ENCODE measurements at places on chromosomes 11 and 22.

GRCh38 chr11:122109932-122110331 is 6.1 kb downstream of the BLID start:
- no peak for DNase-seq

- DNase-seq = no peak
These were observed 2.8 kb downstream of the IL17RA start for GRCh38 chr22:17087498-17088131.

- DNase-seq = no peak
These were observed 721.4 kb downstream of the FAM181B start for GRCh38 chr11:82012276-82012675.

DNA sequence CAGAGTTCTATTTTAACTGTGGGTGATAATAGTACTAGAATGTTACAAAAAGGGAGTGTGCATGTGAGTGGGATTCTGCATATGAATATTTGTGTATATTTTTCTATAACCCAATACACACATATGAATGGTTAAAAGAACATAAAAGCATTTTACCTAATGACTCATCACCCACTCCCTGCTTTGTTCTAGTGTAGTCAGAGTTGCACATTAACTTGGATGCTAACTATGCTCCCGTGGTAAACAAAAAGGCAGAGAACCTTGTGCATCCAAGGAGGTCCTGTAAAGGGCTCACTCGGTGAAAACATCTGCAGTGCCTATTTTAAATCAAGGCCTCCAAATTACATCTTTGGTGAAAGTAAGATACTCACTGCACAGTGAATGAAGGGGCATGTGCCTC is 1289.4 kb downstream of the LRRC4C start:
- no peak for DNase-seq

GRCh38 chr11:80815752-80816453 is 1375.1 kb upstream of the TENM4 start:
- DNase-seq = no peak

DNA sequence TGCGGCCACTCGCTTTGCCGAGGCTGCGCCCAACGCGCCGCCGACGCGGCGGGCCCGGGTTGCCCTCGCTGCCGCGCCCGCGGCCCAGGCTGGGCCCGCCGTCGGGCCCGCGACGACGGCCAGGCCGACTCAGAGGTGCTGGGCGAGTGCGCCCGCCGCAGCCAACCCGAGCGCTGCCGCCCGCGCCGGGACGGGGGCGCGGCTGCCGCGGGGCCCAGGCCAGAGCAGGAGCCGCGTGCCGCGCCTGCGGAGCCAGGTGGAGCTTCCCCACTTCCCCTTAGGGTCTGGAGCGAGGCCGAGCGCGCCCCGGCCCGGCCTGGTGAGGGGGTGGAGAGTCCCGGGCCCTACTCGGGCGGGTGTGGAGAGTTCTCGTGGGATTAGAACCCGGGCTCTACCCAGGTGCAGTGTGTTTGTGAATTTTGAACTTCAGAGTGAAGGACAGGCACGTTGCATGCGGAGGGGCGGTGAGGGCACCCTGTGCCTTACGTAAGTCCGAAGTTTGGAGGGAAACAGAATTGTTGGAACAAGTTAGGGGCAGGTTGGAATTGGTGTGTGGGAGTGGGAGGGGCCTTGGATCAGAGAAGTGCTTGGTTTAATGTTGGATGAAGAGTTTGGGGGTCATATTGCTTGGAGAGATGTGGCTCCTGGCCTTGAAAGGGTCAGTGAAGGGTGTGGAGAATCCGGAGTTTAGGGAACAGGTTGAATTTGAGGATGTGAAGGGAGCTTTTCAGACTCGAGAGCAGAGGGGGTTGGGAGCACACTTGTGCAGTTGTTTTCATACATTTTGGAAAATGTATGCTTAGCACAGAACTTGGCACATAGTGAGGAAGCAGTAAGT is 697 bp downstream of the RNF169 start:
- DNase-seq = peak; percentile 34

DNA sequence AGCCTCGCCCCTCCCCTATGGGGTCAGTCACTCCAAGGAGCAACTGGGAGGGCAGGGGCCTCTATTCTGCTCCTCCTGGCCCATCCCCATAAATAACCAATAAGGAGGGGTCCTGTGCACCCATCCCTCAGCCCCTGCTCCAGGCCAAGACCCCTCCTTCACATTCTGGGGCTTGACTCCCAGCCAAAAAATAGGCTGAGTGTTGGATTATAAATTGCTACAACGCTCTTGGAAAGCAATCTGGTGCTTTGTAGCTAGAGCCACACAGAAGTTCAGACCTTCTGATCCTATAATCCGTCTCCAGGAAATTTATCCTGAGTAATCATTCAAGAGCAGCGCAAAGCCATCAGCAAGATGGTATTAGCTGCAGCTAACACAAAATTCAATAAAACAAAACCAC is 42.5 kb downstream of the ABCC8 start:
- DNase-seq = no peak

GRCh38 chr11:74388678-74389327 is 9.4 kb downstream of the PGM2L1 start:
- DNase-seq = peak; percentile 75

DNA sequence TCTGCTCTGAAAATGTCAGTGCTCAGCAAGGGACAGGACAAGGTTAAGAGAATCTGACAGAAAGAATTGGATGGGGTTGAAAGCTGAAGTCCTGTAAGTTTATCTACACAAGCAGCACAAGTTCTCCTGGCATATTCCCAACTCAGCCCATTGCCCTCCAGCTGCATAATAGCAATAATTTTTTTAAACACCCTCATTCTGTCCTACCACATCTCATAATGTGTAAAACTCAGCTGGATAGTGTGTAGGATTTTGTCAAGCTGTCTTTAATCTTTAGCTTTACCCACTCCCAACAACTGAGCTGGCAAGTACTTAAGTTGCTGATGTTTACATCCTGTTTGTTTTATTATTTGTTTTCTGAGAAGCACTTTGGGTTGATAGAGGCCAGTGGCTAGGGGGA is 158.9 kb downstream of the CADM1 start:
- DNase-seq = no peak

DNA sequence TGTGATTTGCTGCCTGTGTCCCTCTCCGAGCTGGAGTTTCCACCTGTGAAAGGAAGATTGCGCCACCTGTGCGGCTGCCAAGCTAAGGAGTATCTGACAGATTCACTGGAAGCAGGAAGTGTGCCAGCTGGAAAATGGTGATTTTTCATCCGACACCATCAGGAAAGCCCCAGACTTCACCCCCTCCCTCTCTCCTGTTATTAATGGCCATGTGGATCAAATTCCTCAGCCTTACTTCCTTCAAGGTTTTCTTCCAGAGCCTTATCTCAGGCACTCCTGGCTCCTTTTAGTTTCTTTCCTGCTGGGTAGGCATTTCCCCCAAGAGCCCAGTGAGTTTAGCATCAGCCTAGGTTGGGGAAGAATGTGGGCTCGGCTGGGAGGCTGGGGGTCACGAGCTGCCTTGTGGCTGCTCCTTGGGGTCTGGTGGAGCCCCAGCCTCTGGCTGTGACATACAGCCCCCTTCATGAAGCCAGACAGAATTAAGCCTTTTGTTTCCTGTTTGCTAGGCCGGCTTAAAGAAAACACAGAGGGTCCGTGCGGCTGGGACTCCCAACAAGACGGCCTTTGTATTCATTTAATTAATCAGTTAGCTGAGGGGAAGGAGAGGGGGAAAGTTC is 37.1 kb downstream of the PKNOX2 start:
- DNase-seq = peak; percentile 80

GRCh38 chr11:83007909-83008580 is 63.7 kb downstream of the RAB30 start:
- no peak for DNase-seq

GRCh38 chr22:42926104-42926503 is 69.0 kb upstream of the ARFGAP3 start:
- DNase-seq = no peak

- DNase-seq = no peak
These were observed 3.8 kb downstream of the SELENOO start for GRCh38 chr22:50204571-50204970.

GRCh38 chr11:131766637-131767036 is 396.2 kb downstream of the NTM start:
- DNase-seq = no peak

DNA sequence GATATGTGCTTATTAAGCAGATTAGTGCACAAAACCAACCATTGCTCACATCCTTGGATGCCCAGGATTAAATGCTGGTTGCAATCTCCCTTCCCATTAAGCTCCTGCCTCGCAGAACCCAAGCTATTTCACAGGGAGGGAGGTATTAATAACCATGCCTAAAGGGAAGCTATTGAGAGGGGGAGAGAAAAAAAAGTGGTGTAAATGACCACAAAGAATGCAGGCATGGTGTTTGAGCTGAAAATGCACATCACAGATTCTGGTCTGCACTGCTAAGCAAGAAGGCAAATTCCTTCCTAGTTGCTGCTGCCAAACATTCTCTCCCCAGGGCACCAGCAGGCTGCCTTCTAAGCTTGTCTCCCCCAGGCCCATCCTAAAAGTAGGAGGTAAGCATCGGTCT is 92.0 kb upstream of the ISX start:
- no peak for DNase-seq

GRCh38 chr22:27252282-27253049 is 549.1 kb downstream of the MN1 start:
- no peak for DNase-seq

GRCh38 chr11:132858223-132858622 is 674.1 kb downstream of the OPCML start:
- peak; percentile 72 for DNase-seq

GRCh38 chr11:61054513-61054912 is 47.8 kb upstream of the CD5 start:
- DNase-seq = no peak

- DNase-seq = no peak
These were observed 142.7 kb upstream of the CTSC start for GRCh38 chr11:88480223-88480622.

DNA sequence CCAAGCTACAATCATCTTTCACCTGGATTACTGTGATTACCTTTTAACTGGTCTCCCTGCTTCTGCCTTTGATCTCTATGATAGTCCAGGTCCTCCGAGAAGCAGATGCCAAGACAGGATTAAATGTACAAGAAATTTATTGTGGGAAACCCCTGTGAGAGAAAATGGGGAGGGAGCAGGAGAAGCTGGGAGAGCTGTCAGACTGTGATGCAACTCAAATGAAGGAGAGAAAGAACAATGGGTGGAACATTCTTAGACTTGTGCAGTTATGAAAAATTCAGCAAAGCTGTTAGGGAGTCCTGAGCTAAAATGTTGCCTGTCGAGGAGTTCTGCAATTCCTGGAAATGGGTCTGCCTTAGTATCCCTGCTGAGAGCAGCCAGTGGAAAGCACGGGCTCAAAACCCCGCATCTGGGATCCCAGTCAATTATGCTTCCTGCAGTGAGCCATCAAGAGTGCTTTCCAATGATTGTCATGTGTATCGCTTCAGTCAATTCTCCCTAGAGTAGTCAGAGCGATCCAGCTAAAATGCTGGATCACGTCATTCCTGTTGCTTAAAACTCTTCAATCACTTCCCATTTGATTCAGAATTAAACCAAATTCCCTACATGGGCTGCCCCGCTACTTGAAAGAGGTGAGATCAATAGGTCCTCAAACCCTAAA is 16.5 kb upstream of the CSTF3 start:
- no peak for DNase-seq

GRCh38 chr11:75219869-75220268 is 20.7 kb upstream of the TPBGL start:
- DNase-seq = no peak

GRCh38 chr22:27393371-27393770 is 408.2 kb downstream of the MN1 start:
- no peak for DNase-seq

DNA sequence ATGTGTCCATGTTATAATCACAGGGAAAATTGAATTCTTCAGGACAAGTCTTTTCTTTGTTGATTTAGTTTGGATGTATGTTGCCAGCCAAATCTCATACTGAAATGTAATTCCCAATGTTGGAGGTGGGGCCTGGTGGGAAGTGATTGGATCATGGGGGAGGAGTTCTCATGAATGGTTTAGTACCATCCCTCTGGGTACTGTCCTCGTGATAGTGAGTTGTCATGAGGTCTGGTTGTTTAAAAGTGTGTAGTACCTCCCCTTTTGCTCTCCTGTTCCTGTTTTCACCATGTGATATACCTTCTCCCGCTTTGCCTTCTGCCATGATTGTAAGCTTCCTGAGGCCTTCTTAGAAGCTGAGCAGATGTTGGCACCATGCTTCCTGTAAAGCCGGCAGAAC is 100.3 kb downstream of the CCDC81 start:
- no peak for DNase-seq

GRCh38 chr11:134712228-134713145 is 300.4 kb upstream of the B3GAT1 start:
- DNase-seq = no peak

DNA sequence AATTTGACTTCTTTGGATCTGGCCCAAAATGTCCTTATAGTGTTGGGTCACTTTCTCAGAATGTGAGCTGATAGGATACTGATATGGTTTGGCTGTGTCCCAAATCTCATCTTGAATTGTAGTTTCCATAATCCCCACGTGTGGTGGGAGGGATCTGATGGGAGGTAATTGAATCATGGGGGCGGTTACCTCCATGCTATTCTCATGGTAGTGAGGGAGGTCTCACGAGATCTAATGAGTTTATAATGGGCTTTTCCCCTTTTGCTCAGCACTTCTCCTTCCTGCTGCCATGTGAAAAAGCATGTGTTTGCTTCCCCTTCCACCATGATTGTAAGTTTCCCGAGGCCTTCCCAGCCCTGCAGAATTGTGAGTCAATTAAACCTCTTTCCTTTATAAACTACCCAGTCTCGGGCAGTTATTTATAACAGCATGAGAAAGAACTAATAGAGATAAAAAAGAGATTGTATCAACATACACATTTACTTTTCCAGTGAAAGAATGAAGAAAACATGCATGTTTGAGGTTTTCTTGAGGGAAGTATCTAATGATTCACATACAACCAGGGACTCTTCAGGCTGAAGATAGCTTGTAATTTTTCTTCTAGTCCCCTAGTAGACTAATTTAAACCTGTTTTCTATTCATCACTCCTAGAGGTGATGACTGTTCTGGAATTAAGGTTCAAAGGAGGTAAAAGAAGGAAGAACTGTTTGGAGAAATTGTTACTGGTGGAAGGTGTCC is 17.3 kb upstream of the CSTF3 start:
- DNase-seq = no peak

DNA sequence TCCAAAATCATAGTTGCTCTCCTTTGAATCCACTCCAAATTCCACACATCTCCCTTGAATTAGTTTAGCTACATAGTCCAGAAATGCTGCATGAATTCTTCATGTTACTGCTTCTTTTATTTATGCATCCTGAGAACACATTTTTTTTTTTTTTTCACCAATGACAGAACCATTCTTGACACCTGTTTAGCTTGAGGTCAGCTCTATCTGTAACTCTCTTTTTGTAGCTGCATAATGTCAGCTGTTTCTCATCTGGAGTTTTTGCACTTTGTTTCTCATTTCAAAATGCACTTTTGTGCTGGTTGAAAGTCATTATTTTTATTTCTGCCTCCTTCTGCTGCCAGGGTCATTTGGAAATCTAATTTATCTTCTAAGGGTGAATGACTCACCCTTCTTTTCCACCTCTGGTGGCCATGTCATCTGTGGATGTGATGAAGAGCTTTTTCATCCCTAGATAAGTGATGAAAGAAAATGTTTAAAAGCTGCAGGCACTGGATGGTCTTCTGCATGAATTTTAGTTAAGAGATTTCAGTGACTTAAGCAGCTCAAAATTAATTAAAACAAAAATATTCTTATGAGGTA is 93.7 kb downstream of the JRKL start:
- no peak for DNase-seq

Measured in cerebellar cortex (tissue), 1 donor.